ENCODE measurements at places on chromosomes 7 and 10.

DNA sequence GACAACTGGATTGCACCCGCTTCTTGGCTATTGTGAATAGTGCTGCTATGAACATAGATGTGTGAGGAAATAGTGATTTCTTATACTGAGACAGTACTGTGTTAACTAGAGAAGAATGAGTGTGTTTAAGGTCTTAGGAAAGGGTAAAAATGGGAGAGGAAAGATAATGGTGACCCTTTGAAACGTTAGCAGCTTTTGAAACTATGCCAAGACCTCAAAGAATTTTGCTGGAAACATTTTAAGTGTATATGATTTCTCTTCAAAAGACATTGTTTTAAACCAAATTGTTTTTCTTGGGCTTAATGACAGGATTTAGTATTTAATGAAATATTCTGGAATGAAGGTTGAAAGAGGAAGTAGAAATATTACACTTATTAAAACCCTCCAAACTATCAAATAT, 100.8 kb upstream of the ARHGAP21 start:
- no peak for DNase-seq

DNA sequence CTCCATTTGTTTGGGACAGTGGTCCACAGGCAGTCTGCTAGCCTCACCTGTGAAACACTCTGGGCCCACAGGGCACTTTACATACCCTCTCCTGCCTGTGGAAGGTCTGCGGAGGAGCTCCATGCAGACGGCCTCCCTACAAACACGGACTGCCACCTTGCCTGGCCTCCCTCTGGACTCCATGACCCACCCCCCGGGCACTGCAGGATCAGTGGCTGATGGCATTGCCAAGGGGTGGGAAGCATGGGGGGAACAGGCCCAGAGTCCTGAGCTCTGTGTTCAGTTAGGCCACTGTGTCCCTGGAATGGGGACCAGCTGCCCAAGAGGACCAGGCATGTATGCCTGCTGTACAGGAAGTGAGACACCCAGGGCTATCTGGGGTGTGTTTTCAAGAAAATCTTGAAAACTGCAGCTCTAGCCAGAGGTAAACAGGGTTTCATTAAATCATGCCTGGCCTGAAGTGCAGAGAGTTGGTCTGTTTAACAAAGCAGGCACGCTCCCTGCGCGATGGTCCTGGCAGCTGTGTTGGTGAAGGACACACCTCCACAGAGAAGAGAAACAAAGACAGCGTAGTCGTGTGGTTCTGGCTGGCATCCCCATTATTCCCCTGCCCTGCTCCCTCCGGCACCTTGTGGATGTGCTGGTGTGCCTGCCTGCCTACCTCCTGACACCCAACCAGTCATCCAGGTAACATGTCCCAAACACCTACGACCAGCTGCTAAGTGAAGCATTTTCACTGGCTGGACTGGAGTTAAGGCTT, 470.8 kb upstream of the ZMIZ1 start:
- no peak for DNase-seq

- DNase-seq = no peak
Observed at GRCh38 chr7:115352375-115352774, 430.5 kb downstream of the MDFIC start.

DNA sequence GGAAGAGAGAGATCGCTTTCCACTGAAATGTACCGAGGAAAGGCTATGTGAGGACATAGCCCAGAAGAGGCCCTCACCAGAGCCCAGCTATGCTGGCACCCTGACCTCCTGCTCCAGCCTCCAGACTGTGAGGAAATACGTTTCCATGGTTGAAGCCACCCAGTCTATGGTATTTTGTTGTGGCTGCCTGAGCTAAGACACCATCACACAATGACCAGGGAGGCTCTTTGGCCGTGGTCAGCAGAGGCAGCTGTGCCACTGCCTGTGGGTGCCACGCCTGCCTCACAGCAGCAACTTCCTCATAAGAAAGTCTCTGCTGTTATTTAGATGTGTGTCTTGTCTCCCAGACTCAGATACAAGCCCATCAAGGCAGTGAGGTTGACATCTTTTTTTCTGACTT, 182.7 kb upstream of the PLXNA4 start:
- DNase-seq = no peak

GRCh38 chr10:25713894-25714240, 220.2 kb upstream of the MYO3A start:
- DNase-seq = no peak

- no peak for DNase-seq
Observed at GRCh38 chr7:143454091-143454680, 10.9 kb downstream of the TAS2R60 start.

DNA sequence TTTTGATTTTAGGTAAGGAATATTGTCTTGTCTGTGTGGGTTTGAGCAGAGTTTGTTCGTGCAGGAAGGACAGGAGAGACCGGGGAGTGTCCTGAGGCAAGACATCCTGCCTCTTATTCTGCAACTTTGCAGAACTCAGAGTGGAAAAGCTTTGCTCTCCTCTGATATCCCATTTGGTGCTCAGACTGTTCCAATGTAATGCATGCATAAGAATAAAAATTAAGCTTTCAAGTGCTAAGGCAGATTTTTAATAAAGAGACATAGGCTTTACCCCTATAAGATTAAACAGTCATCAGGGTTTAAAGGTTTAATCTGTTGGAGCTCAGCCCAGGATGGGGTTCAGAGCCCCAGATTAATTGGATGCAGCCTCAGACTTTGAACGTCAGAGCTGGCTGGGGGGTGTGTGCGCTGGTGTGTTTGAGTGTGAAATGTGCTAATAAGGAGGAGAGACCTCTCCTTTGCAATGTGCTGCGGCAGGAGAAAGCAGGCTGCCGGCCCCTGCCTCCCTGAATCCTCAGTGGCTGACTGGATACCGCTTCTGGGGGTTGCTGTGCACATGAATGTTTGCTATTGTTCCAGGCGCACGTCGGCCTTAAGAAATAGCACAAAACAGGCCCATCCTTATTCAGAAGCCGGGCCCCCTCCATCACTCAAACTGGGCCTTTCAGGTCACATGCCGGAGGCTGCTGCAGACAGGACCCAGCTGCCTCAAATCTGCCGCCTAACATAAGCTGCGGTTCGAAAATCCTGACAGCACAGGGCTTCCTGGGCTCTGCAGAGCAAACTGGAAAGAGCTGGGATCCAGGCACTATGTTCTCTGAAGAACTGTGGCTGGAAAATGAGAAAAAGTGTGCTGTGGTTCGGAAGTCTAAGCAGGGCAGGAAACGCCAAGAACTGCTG, 84.1 kb upstream of the PRR15 start:
- no peak for DNase-seq

DNA sequence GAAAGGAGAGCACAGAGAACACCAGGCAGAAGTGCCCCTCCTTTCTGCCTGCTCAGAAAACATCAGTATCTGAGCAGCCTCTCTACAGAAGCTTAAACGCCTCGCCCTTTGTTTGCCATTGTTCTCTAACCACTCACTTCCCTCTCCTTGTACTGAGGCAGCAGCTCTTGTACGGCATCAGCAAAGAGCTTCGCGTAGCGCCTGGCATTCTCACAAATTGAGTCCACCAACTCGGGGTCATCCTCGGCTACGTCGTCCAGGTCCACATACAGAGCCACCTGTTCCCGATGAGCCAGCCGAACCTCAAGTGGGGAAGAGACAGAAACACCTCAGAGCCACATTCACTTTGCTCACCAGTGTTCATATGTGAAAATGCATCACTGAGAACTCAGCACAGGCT, 1.7 kb downstream of the MCM7 start:
- DNase-seq = no peak

- no peak for DNase-seq
Observed at GRCh38 chr7:70788276-70788675, 343.7 kb upstream of the GALNT17 start.

DNA sequence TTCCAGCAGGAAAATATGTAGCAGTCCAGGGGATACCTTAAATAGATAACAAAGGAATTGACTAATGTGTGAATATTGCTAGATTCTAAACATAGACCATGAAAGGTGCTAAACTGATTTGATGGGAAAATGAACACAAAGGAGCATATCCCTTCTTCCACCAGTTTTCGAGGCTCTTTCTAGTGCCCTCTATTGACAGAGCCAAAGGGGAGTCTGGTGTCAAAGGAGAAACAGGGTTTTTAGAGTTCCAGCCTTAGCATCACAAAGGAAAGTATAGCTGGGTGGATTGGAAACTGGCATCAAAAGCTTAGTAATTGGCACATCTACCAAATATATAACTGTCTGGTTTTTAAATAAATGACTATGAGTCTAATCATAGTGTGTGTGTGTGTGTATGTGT, 636.8 kb downstream of the ETV1 start:
- DNase-seq = no peak

GRCh38 chr7:716222-716621, 10.3 kb upstream of the DNAAF5 start:
- DNase-seq = no peak

DNA sequence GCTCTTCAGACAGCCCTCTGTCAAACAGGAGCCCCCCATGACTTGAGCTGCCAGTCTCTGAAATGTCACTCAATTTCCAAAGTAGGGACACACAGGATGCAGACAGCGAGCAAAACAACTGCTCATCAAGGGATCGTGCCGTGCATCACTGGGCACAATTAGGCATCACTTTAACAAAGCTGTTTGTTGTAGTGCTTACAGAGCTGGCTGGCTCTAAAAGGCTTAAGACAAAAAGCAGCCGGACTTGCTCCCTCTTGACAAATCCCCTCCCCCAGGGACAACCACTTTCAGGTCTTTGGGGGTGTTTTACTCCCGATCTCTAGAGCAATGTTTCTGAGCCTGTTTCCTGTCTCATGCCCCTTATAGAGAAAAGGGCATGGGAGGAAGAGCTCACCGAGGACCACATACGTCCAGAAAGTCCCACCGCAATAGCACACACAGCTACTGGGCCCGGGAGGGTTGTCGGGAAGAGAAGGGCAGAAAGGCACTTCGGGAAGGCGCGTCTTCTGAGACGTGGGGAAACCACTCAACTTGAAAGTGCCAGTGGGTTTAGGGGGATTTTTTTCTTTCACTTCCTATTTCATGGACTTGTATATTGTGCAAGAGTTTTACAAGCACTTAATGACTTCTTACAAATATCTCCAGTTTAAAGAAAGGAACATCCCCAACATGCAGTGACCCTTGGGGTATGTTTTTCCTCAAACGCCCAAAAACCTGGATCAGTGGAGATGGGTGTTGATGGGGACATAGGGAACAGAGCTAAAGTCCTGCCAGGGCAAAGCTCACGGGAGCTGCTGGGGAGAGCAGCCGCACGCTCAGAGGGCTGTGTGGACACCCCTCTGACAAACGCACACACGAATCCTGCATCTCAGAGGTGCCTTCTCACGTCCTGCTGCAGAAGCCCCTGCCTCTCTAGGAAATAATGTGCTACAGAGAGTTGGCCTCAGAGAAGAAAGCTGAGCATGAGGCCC, 27.1 kb downstream of the LRRC20 start:
- no peak for DNase-seq

- DNase-seq = no peak
Observed at GRCh38 chr10:29397221-29397620, 108.4 kb downstream of the LYZL1 start.

GRCh38 chr7:22356701-22357310, at the start of gene RAPGEF5:
RAPGEF5 (minus strand) TSS chr7:22357154; CDS start chr7:22357060, 94 bp downstream.
- DNase-seq = no peak

DNA sequence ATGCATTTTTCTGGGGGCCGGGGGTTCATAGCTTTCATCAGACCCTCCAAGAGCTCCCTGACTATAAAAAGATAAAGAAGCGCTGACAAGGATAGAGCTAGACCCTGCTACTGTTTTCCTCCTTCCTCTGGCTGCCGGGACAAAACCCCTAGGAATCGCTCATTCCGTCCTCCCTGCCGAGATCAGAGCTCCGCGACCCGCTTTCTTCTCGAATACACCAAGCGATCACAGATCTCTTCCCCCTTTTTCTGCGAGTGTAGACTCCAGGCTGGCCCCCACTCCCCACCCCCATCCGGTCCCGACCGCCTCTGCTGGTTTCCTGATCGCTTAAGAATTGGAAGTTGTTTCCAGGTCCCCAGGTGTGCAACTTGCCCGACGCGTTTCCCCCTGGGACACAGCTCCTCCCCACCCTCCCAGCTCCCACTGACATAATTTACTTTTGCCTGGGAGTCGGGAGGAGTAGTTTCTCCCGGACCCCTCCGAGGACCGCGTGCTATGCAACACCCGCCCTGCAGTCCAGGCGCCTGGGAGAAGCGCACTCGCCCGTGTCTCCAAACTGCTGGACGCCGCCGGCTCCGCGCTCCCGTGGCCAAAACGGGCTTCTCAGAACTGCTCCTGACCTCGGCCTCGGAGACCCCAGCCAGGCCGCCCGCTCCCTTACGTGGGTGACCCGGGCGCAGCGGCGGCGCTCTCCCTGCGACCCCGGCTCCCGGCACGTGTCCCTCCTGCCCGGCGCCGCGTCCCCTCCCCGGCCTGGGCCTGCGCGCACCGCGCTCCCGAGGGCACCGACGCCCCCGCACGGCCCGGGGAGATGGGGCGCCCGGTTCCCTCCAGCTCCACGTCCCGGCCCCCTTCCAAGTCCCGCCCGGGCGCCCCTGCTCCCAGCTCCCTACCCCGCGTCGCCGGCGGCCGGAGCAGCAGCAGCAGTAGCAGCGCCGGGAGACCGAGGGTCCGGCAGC, 552 bp downstream of the IL15RA start:
- peak; percentile 8 for DNase-seq

DNA sequence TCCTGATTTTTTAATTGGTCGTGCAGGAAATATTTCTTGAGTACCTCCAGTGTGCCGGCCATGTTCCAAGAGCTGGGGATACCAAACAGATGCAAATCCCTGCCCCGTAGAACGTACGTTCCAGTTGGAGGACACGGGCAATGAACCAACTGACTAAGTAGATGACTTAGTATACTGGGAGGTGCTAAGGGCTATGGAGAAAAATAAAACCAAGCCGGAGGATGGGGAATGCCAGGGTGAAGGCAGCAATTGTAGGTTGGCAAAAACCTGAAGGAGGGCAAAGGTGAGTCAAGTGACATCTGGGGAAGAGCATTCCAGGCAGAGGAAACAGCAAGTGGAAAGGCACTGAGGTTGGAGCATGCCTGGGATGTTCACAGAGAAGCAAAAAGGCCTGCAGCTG, 6.8 kb upstream of the VSIR start:
- no peak for DNase-seq

GRCh38 chr10:64090865-64091264, 569.7 kb downstream of the REEP3 start:
- no peak for DNase-seq
